ENCODE measurements at places on chromosomes 5 and 9.

- DNase-seq: no peak
These were observed 11.9 kb downstream of the TRMO start for GRCh38 chr9:97910357-97910756.

GRCh38 chr5:175656966-175657365, 905 bp upstream of the HRH2 start:
- DNase-seq: no peak

GRCh38 chr5:137699336-137700281, 36.3 kb downstream of the KLHL3 start:
- DNase-seq: peak; percentile 77

GRCh38 chr9:125476645-125477044, 215.0 kb downstream of the GAPVD1 start:
- no peak for DNase-seq

- DNase-seq: no peak
These were observed 68.2 kb downstream of the DMRTA1 start for GRCh38 chr9:22514871-22515270.

DNA sequence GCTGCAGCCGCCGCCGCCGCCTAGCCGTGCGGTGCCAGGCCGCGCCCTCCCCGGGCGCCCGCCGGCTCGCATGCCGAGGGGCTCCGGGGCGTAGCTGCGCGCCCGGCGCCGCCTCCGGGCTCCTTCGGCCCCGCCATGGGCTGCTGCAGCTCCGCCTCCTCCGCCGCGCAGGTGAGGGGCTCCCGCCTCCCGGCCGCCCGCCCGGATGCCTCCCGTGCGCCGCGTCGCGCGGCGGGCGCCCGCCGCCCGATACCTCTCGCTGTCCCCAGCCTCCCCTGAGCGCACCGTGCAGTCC, 230 bp downstream of the SLC44A1 start:
- DNase-seq: no peak

DNA sequence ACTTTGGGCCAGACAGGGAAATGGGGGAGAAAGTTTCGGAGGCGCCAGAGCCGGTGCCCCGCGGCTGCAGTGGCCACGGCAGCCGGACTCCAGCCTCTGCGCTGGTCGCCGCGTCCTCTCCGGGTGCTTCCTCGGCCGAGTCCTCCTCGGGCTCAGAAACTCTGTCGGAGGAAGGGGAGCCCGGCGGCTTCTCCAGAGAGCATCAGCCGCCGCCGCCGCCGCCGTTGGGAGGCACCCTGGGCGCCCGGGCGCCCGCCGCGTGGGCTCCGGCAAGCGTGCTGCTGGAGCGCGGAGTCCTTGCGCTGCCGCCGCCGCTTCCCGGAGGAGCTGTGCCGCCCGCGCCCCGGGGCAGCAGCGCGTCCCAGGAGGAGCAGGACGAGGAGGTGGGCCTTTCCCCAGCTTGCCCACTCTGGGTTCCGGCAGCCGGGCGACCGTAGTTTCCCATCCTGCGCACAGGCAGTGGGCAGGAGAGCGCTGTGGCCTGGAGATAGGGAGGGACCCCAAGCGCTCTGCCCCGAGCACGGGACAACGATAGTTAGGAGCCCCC, 516 bp downstream of the MAST4 start:
- DNase-seq: peak; percentile 13

- DNase-seq: peak; percentile 18
These were observed 200.4 kb downstream of the CDH10 start for GRCh38 chr5:24444414-24444813.
